ENCODE measurements at places on chromosomes 11 and 22. TPM values are rescaled to one million over a fixed set of nuclear protein-coding genes. Genes with fewer than 3 reads are reported as not detected.
A peak's percentile ranks its signal among the peaks of the same experiment; 100 is the strongest.

DNA sequence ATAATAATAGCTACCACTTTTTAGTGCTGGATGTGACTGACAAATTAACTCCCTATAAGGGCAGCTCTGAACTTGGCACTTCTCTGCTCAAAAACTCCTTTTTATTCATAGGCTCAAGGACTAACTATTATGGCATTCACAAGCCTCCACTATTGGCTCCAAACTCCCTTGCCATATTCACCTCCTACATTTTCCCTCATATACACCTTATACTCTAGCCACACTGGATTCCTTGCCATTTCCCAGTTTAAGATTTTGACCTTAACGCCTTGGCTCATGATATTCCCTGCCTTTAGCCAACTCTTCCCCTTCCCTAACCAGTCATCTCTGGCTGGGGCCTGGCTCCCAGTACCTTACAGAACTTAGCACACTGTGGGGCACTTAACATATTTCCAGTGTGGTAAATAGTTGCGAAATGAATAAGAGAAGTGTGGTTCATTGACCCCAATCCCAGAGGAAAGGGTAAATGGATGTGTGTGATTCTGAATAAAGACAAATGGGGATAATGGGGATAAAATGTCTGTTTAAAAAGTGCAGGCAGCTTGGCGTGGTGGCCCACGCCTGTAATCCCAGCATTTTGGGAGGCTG lies 40.0 kb upstream of the SORL1 start:
- H3K36me3 ChIP-seq = no peaks in the 10 kb centered on the region
- peaks cover 2% of the 10 kb centered on the region for H3K27me3 ChIP-seq
- H3K27ac ChIP-seq = no peak overlapping the region
- DNase-seq = no peak

DNA sequence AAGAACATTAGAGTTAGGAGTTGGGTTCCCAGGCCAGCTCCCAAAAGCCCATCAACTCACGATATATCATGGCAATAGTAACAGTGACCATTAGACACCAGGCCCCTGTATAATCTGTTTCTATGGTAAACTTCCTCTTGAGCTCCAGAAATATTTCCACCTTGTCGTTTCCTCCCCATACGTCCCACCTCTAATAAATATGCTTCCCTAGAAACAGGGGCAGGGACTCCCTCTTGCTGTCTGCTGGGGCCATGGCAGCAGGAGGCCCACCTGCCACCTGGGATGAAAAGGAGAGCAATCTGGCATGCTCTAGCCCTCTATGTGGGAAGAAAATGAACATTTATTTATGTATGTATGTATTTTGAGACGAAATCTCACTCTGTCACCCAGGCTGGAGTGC lies 32.2 kb upstream of the AMOTL1 start:
- no peak for DNase-seq
- peaks cover 39% of the 10 kb centered on the region for H3K4me1 ChIP-seq
- no peaks in the 10 kb centered on the region for H3K36me3 ChIP-seq
- H3K4me3 ChIP-seq = no peak overlapping the region

- H3K27ac ChIP-seq = peak overlapping the region; percentile 68
- H3K27me3 ChIP-seq = no peaks in the 10 kb centered on the region
- H3K36me3 ChIP-seq = no peaks in the 10 kb centered on the region
- no peak overlapping the region for H3K4me3 ChIP-seq
- DNase-seq = peak; percentile 54
These were observed 18.3 kb downstream of the PRSS23 start for GRCh38 chr11:86818462-86819192.

DNA sequence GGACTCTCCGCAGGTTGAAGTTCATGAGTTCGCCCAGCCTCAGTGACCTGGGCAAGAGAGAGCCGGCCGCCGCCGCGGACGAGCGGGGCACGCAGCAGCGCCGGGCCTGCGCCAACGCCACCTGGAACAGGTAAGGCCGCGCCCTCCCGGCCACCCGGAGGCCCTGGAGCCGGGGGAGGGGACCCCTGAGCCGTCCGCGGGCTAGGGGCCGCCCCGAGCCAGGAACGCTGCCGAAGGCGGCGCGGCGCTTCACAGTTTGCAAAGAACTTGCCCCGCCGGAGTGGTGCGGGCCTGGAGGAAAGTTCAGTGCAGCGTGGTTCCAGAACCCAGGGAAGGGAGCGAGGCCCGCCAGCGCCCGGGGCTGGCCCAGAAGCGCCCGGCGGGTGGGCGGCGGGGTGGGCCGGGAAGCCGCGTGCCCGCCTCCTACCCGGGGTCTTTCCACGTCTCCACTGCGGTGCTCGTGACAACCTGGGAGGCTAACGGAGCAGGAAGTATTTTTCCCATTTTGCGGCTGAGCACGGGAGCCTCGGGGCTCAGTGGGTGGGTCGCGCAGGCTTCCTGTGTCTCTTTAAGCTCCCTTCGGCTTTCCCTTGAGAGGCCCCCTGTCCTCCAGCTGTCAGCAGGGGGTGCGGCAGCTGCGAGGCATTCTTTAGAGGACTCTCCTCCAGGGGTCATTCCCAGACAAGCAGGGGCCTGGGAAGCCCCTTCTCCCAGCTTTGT lies 635 bp downstream of the PRR5 start:
- no peak overlapping the region for H3K27ac ChIP-seq
- H3K36me3 ChIP-seq = no peaks in the 10 kb centered on the region
- peak overlapping the region; percentile 61 for H3K4me3 ChIP-seq
- H3K27me3 ChIP-seq = no peaks in the 10 kb centered on the region
- DNase-seq = peak; percentile 30
- peaks cover 34% of the 10 kb centered on the region for H3K4me1 ChIP-seq

- DNase-seq = no peak
- no peaks in the 10 kb centered on the region for H3K27me3 ChIP-seq
- no peak overlapping the region for H3K27ac ChIP-seq
- no peak overlapping the region for H3K4me3 ChIP-seq
These were observed 11.3 kb upstream of the MS4A7 start for GRCh38 chr11:60367009-60367408.

GRCh38 chr22:47796128-47796908 lies 1033.9 kb downstream of the TBC1D22A start:
- no peaks in the 10 kb centered on the region for H3K27me3 ChIP-seq
- H3K27ac ChIP-seq = no peak overlapping the region
- no peaks in the 10 kb centered on the region for H3K36me3 ChIP-seq
- no peaks in the 10 kb centered on the region for H3K4me1 ChIP-seq
- H3K4me3 ChIP-seq = no peak overlapping the region

DNA sequence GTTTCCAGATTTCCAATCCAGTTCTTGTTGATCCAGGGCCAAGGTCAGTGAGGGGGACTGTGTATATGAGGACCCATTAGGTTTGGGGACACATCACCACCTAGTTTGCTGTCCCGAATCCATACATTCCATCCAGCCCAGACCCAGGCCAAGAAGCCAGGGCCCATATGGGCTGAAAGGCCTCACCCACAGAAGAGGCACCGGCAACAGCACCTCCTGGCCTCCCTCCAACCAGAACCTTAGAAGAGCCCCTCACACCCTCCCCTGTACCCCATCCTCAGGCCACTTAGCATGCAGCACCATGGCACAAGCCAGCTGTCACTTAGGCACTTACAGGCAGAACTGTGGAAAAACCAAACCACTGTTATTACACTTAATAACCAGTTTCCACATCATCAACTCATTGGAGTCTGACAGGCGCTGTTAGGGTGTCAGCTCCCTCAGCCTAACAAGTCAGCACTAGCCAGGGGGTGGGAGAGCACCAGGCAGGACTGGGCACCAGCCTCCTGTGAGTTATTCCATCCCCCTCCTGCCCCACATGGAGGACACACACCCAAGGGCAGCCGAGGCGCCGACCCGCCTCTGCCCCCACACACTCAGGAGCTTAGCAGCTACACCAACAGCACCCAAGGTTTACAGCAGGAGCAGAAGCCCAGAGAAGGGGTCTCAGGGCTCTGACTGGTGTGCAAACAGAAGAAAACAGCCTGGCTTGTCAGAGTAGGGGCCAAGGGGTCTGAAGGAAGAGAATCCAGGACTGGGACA lies 132.0 kb downstream of the BUD13 start:
- H3K4me1 ChIP-seq = no peaks in the 10 kb centered on the region
- no peak overlapping the region for H3K27ac ChIP-seq
- H3K4me3 ChIP-seq = no peak overlapping the region
- no peaks in the 10 kb centered on the region for H3K36me3 ChIP-seq

GRCh38 chr11:69640260-69640994 lies 529 bp upstream of the CCND1 start:
- DNase-seq = no peak
- peaks cover 8% of the 10 kb centered on the region for H3K36me3 ChIP-seq
- peak overlapping the region; percentile 86 for H3K27ac ChIP-seq
- peak overlapping the region; percentile 72 for H3K4me3 ChIP-seq

GRCh38 chr22:49815641-49816091 lies 12.0 kb downstream of the BRD1 start:
- no peaks in the 10 kb centered on the region for H3K27me3 ChIP-seq
- H3K27ac ChIP-seq = no peak overlapping the region
- no peak overlapping the region for H3K4me3 ChIP-seq
- H3K36me3 ChIP-seq = peaks cover 25% of the 10 kb centered on the region
- DNase-seq = peak; percentile 53
- peaks cover 11% of the 10 kb centered on the region for H3K4me1 ChIP-seq

DNA sequence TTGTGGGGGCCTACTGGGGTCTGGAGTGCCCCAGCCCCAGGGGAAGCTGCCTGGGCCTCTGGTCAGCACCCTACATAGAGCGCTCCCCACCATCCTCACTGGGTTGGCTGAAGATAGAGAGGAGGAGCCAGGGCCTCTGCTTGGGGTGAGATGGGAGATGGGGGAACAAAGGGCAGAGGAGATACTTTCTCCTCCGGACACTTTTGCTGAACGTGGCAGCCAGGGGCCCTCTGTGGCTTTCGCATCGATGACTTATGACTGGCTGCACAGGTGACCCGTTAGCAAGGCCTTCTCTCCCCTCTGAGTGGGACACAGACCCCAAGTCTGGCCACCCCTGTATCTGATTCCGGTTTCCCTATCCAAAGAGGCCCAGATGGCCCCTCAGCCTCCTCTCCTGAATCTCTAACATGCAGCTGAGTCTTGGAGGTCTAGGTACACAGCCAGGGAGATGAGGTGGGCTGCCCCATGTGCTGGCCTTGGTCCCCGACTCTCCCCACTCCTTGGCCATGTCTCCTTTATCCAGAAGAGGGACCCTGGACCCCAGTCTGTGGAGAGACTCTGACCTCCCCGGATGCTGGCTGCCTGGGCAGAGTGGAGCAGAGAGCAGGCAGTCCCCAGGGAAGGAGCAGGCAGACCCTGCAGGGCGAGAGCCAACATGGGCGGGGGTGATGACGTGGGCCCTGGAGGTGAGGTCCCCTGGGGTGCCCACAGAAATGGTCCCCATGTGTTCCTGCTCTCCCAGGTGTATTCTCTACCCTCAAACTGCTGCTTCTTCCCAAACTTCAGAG lies 59.3 kb upstream of the NECTIN1 start:
- H3K27me3 ChIP-seq = no peaks in the 10 kb centered on the region
- DNase-seq = no peak
- H3K4me1 ChIP-seq = peaks cover 20% of the 10 kb centered on the region
- no peak overlapping the region for H3K4me3 ChIP-seq
- H3K36me3 ChIP-seq = no peaks in the 10 kb centered on the region

DNA sequence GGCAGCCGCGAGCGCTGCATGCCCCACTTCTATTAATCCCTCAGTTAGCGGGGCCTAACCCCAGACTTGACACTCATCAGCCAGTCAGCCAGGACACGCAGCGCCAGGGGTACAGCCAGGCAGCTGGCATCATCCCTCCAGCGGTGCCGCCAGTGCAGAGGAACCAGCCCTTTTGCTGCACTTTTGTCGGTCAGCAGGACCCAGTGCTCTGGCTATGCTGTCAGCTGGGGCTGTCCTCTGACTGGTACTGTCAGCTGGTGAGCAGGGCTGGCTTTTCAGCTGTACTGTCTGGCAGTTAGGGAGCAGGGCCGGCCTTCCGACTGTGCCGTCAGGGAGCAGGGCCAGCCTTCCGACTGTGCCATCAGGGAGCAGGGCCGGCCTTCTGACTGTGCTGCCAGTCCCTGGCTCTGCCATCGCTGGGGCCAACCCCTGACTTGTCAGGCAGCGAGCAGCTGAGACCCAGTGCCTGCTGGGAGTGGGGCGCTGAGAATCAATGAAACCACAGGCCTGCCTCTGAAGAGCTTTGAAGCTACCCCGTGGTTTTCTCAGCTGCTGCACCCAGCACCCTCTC lies 115.4 kb downstream of the KIAA1671 start:
- H3K36me3 ChIP-seq = no peaks in the 10 kb centered on the region
- H3K4me3 ChIP-seq = no peak overlapping the region
- peaks cover 5% of the 10 kb centered on the region for H3K27me3 ChIP-seq
- DNase-seq = no peak
- no peak overlapping the region for H3K27ac ChIP-seq
- H3K4me1 ChIP-seq = no peaks in the 10 kb centered on the region

DNA sequence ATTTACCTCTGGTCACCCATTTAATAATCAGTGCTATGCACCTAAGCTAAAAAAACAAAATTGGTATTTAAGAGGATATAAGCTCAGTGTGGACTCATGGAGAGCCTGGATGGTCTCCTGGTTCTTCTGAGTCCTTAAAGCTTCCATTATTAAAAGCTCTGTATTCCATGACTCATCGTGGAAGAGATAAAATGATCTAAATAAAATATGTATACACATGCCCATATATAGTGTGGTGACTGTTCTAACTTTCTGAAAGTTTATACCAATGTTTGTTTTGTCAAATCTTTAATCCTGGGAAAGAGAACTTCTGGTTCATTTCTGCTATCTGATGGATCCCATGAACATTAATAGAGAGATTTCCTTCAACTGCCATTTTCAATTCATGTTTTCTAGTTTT lies 375.9 kb downstream of the GUCY1A2 start:
- no peaks in the 10 kb centered on the region for H3K36me3 ChIP-seq
- H3K4me1 ChIP-seq = no peaks in the 10 kb centered on the region
- H3K4me3 ChIP-seq = no peak overlapping the region
- peak; percentile 16 for DNase-seq
- H3K27me3 ChIP-seq = no peaks in the 10 kb centered on the region

- H3K27me3 ChIP-seq = no peaks in the 10 kb centered on the region
- no peaks in the 10 kb centered on the region for H3K36me3 ChIP-seq
- H3K27ac ChIP-seq = no peak overlapping the region
These were observed 81.0 kb upstream of the LRRC55 start for GRCh38 chr11:57100638-57101331.

DNA sequence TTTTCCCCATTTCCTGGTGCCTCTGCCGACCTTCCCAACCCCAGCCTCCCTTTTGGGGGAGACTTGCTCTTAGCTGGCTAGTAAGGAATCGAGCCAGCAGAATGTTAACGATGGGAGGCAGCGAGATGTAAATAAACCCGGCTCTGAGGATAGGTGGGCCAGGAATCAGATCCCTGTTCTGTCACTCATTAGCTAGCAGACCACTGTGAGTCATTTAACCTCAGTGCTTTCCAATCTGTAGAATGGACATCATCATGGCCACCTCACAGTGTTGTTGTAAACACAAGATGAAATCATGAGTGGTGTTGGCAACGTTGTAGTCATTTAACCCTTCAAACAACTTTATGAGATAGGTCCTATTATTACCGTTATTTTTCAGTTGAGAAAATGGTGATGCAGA lies 208.6 kb downstream of the KIRREL3 start:
- no peaks in the 10 kb centered on the region for H3K36me3 ChIP-seq
- H3K4me1 ChIP-seq = peaks cover 20% of the 10 kb centered on the region
- H3K27me3 ChIP-seq = no peaks in the 10 kb centered on the region
- H3K27ac ChIP-seq = peak overlapping the region; percentile 81
- peak; percentile 36 for DNase-seq

- peak; percentile 98 for DNase-seq
- peaks cover 79% of the 10 kb centered on the region for H3K36me3 ChIP-seq
- no peaks in the 10 kb centered on the region for H3K27me3 ChIP-seq
- H3K27ac ChIP-seq = peak overlapping the region; percentile 99
- peaks cover 74% of the 10 kb centered on the region for H3K4me1 ChIP-seq
These were observed 62.4 kb downstream of the MYH9 start for GRCh38 chr22:36325154-36326031.

Gene SULT4A1
- 6.1 TPM for total RNA-seq

Gene JAML
- total RNA-seq = not detected

Gene F2
- total RNA-seq = 0.57 TPM

Gene SCUBE2
- total RNA-seq = 1.6 TPM

Gene DEFB131B
- not detected for total RNA-seq

Measured in astrocyte (in vitro differentiated cells and primary cell).